ENCODE measurements at places on chromosomes 1 and 21. TPM values are rescaled to one million over a fixed set of nuclear protein-coding genes. Genes with fewer than 3 reads are reported as not detected.

DNA sequence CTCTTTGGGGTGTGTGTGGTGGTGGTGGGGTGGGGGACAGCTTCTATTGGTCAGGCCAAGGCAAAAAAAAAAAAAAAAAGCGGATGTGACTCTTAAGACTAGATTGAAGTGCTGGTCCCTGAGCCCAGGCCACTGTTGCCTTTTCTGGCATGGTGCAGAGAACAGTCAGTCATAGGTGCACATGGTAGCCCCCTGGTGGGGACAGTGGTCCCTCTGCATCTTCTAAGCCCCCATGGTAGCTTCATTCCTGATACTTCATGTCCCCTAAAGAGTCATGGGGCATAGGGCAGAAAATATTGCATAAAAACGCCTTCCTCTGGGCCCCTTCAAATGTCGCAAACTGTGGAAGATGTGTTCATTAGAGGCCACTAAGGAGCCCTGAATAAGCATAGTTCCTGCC lies 371.8 kb downstream of the NPHP4 start:
- H3K27ac ChIP-seq: no peak overlapping the region
- no peak for DNase-seq
- no peak overlapping the region for H3K4me3 ChIP-seq
- H3K27me3 ChIP-seq: no peaks in the 10 kb centered on the region
- H3K36me3 ChIP-seq: no peaks in the 10 kb centered on the region

GRCh38 chr1:111587509-111588174 lies 31.9 kb upstream of the RAP1A start:
- H3K4me1 ChIP-seq: peaks cover 5% of the 10 kb centered on the region
- H3K4me3 ChIP-seq: no peak overlapping the region
- no peak for DNase-seq
- H3K27ac ChIP-seq: no peak overlapping the region
- H3K27me3 ChIP-seq: no peaks in the 10 kb centered on the region

GRCh38 chr1:230858918-230859729 lies 9.2 kb downstream of the C1orf198 start:
- no peak for DNase-seq
- H3K27me3 ChIP-seq: no peaks in the 10 kb centered on the region
- H3K4me3 ChIP-seq: no peak overlapping the region
- peaks cover 90% of the 10 kb centered on the region for H3K4me1 ChIP-seq
- peaks cover 18% of the 10 kb centered on the region for H3K36me3 ChIP-seq
- peak overlapping the region; percentile 15 for H3K27ac ChIP-seq

GRCh38 chr1:55626326-55626725 lies 411.2 kb upstream of the USP24 start:
- H3K27ac ChIP-seq: no peak overlapping the region
- H3K36me3 ChIP-seq: no peaks in the 10 kb centered on the region
- no peaks in the 10 kb centered on the region for H3K27me3 ChIP-seq
- no peak overlapping the region for H3K4me3 ChIP-seq
- no peak for DNase-seq

GRCh38 chr1:18069903-18070302 lies 37.7 kb upstream of the IGSF21 start:
- no peaks in the 10 kb centered on the region for H3K36me3 ChIP-seq
- H3K27me3 ChIP-seq: peaks cover 18% of the 10 kb centered on the region
- H3K4me1 ChIP-seq: no peaks in the 10 kb centered on the region
- no peak for DNase-seq
- H3K27ac ChIP-seq: no peak overlapping the region
- H3K4me3 ChIP-seq: no peak overlapping the region

DNA sequence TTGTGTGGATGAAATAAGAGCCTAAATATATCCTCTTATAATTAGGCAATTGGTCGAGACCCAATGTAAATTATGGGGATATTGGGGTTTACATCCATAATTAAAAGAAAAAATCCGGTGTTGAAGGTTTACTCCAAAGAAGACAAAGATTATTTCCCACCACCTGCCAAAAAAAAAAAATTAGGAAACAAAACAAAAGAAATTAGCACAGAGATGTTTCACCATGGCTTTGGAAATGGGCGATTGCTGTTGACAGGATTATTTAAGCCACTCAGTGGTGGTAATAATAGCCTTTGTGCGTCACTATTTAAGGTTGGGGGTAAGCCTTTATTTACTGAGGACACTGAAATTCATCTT lies 585 bp upstream of the GLRX2 start:
- H3K36me3 ChIP-seq: peaks cover 2% of the 10 kb centered on the region
- peak overlapping the region; percentile 97 for H3K27ac ChIP-seq
- no peak for DNase-seq
- H3K27me3 ChIP-seq: no peaks in the 10 kb centered on the region

GRCh38 chr1:245397771-245398170 lies 243.0 kb downstream of the KIF26B start:
- no peak overlapping the region for H3K4me3 ChIP-seq
- H3K36me3 ChIP-seq: no peaks in the 10 kb centered on the region
- H3K4me1 ChIP-seq: no peaks in the 10 kb centered on the region
- no peak overlapping the region for H3K27ac ChIP-seq
- no peak for DNase-seq

GRCh38 chr1:30660241-30660640 lies 63.1 kb downstream of the MATN1 start:
- H3K27me3 ChIP-seq: peaks cover 8% of the 10 kb centered on the region
- no peak overlapping the region for H3K4me3 ChIP-seq
- no peaks in the 10 kb centered on the region for H3K4me1 ChIP-seq
- no peak overlapping the region for H3K27ac ChIP-seq

DNA sequence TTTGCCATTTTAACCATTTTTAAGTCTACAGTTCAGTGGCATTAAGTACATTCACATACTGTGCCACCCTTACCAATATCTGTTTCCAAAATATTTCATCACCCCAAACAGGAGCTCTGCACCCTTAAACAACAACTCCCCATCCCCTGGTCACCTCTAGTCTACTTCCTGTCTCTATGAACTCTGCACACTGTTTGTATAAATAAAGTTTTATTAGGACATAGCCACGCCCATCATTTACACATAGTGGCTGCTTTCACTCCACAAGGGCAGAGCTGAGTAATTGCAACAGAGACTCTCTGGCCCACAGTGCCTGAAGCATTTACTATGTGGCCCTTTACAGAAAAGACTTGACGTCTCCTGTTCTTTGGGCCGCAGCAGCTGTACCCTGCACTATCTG lies 30.1 kb downstream of the KCNAB2 start:
- no peak for DNase-seq
- no peaks in the 10 kb centered on the region for H3K27me3 ChIP-seq
- no peak overlapping the region for H3K27ac ChIP-seq
- H3K4me1 ChIP-seq: peaks cover 7% of the 10 kb centered on the region
- no peak overlapping the region for H3K4me3 ChIP-seq

GRCh38 chr1:155983191-155984024 lies 5.1 kb upstream of the ARHGEF2 start:
- peak overlapping the region; percentile 46 for H3K4me3 ChIP-seq
- peak overlapping the region; percentile 98 for H3K27ac ChIP-seq
- no peaks in the 10 kb centered on the region for H3K36me3 ChIP-seq
- peak; percentile 83 for DNase-seq

DNA sequence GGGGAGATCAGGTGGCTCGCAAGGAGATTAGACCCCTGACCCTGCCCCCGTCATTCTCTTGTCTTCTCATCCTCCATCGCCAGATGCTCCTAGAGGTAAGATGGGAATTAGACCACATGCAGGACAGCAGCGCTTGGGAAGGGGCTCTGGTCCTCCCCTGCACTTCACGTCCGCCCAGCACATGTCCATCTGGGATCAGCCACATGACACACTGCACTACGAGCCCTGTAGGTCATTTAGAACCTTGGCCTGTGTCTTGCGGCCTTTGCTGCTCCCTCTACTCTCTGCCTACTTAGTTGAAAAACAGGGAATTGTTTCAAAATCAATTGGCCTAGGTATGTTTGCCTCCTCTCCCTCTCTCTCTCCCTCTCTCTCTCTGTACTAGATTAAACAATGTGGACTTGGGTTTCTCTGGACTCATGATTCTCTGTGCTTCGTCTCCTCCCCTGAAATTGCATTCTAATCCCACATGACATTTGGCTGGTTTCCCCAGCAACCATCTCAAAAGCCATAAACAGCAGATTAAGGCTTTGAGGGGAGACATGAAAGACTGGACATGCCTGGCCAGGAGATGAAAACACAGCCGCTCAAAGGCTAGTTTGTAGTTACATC lies 3.8 kb upstream of the NCMAP start:
- H3K27ac ChIP-seq: no peak overlapping the region
- peaks cover 28% of the 10 kb centered on the region for H3K27me3 ChIP-seq
- no peaks in the 10 kb centered on the region for H3K36me3 ChIP-seq

- no peak for DNase-seq
- H3K36me3 ChIP-seq: no peaks in the 10 kb centered on the region
- H3K4me3 ChIP-seq: no peak overlapping the region
- peaks cover 28% of the 10 kb centered on the region for H3K27me3 ChIP-seq
These were observed 69.6 kb downstream of the UBIAD1 start for GRCh38 chr1:11342621-11343032.

DNA sequence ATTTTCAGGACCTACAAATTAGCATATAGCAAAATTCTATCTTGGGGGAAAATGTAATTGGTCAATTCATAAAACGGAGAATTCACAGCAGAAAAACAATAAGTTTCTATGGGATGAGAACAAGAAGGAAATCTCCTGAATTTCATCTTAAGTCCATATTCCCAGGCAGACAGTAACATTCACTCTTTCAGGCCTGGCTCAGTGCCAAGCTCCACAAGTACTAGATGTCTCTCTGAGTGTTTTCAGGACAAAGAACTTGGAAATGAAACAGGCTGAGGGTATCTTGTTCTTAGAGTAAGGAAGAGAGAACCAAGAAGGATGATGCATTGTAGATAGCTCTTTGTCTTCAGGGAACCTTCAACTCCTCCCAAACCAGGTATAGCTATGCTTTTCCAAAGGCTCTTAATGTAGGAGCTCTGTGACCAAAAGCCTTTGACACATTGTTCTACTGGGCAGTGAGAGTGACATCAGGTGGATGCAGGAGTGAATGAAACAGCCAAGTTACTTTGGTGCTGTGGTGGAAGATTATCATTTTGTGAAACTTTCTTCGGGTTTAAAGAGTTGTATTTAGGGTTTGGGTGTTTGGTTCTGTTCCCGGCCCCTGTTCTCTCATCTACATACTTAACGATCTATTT lies 298.3 kb downstream of the GPATCH2 start:
- H3K36me3 ChIP-seq: no peaks in the 10 kb centered on the region
- H3K27ac ChIP-seq: no peak overlapping the region
- DNase-seq: peak; percentile 37
- H3K4me3 ChIP-seq: no peak overlapping the region

- no peak overlapping the region for H3K4me3 ChIP-seq
- DNase-seq: no peak
- H3K27ac ChIP-seq: no peak overlapping the region
- H3K27me3 ChIP-seq: no peaks in the 10 kb centered on the region
- no peaks in the 10 kb centered on the region for H3K4me1 ChIP-seq
These were observed 12.2 kb downstream of the ALG6 start for GRCh38 chr1:63379583-63379982.

DNA sequence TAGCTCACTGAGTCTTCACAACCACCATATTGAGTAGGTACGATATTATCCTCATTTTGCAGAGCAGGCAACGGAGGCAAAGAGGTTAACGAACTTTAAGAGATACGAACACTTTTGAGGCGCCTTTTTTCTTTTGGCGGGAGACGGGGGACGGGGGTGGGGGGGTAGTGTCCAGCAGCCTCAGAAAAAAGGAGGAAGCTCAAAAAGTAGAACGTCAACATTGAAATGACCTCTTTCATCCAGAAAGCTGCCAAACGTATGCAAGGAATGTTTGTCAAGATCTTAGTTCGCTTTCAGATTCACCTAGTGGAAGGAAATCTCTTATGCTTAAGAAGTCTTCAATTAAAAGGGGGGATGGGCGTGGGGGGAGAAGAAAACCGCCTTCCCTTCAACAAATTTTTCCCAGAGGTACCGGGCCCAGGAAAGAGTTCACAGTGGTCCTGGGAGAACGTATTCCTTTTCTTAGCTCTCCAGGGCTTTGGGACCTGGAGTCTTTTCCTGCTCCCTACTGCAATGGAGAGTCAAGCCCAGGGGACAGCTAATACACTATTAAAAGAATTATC lies 1.1 kb upstream of the PCAT6 start:
- peaks cover 7% of the 10 kb centered on the region for H3K4me1 ChIP-seq
- H3K4me3 ChIP-seq: peak overlapping the region; percentile 69
- no peaks in the 10 kb centered on the region for H3K36me3 ChIP-seq
- no peaks in the 10 kb centered on the region for H3K27me3 ChIP-seq
- DNase-seq: no peak
- peak overlapping the region; percentile 75 for H3K27ac ChIP-seq

GRCh38 chr1:160759740-160760139 lies 20.7 kb downstream of the SLAMF7 start:
- no peak overlapping the region for H3K27ac ChIP-seq
- no peak overlapping the region for H3K4me3 ChIP-seq
- no peaks in the 10 kb centered on the region for H3K4me1 ChIP-seq
- no peaks in the 10 kb centered on the region for H3K36me3 ChIP-seq
- no peak for DNase-seq
- H3K27me3 ChIP-seq: no peaks in the 10 kb centered on the region

GRCh38 chr1:65180977-65181376 lies 33.0 kb downstream of the AK4 start:
- DNase-seq: no peak
- H3K4me1 ChIP-seq: peaks cover 11% of the 10 kb centered on the region
- no peak overlapping the region for H3K27ac ChIP-seq
- no peaks in the 10 kb centered on the region for H3K36me3 ChIP-seq
- no peaks in the 10 kb centered on the region for H3K27me3 ChIP-seq
- no peak overlapping the region for H3K4me3 ChIP-seq

DNA sequence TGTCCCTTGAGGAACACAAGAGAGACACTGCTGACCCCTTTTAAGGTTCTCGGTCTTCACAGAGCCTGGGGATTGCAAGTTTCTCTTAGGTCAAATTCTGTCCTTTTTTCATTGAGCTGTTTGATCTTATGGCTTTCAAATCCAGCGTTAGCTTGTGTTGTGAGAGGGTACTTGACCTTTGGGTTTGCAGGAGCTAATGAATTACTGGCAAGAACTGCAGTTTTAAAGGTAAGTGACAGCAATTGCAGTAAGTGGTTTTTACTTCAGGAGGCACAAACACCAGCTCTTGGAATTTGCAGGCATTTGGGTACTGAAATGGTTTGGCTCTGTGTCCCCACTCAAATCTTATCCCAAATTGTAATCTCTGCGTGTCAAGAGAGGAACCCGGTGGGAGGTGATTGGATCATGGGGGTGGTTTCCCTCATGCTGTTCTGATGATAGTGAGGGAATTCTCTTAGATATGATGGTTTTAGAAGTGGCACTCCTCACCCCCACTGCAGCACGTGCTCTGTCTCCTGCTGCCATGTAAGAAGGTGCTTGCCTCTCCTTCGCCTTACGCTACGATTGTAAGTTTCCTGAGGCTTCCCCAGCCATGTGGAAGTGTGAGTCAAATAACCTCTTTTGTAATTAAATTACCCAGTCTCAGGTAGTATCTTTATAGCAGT lies 134.5 kb upstream of the LYPLAL1 start:
- H3K27ac ChIP-seq: no peak overlapping the region
- H3K27me3 ChIP-seq: no peaks in the 10 kb centered on the region
- no peaks in the 10 kb centered on the region for H3K36me3 ChIP-seq
- DNase-seq: no peak
- H3K4me1 ChIP-seq: no peaks in the 10 kb centered on the region
- H3K4me3 ChIP-seq: no peak overlapping the region

Gene OPTC
- total RNA-seq: not detected

Gene NBPF10
- 2.6 TPM for total RNA-seq

Gene HPDL
- 0.43 TPM for total RNA-seq

Gene LENEP
- total RNA-seq: not detected

Gene LHX8
- total RNA-seq: not detected

All from heart left ventricle (tissue), 16 donors.